ENCODE measurements at places on chromosomes 2 and 18.

DNA sequence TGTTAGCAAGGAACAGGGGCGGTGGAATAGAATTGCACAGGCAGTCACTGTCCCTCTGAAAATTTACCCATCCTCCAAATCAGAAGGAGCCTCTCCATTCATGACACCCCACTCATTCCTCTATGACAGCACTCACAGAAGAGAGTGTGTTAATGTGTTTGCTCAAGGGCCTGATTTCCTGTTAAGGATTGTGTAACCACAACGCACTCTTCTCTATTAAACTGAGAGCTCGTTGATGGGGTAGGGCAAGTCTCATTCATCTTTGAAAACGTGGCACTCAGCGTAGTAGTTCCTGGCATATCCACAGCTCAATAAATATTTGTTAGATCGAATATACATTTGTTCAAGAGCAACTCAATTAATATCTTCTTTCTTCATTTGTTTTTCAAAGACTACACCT is 106.4 kb downstream of the VAPA start:
- DNase-seq: no peak

- DNase-seq: no peak
These were observed 54.2 kb upstream of the CDCA7 start for GRCh38 chr2:173300458-173300857.

GRCh38 chr2:241069821-241070281 is 32.2 kb downstream of the MTERF4 start:
- no peak for DNase-seq

GRCh38 chr2:204781941-204782340 is 236.7 kb downstream of the PARD3B start:
- DNase-seq: no peak

GRCh38 chr2:211127501-211127900 is 571.1 kb downstream of the CPS1 start:
- peak; percentile 6 for DNase-seq
